ENCODE measurements at places on chromosomes 5 and 9. TPM values are rescaled to one million over a fixed set of nuclear protein-coding genes. Genes with fewer than 3 reads are reported as not detected.

Gene GKAP1
- total RNA-seq: 6.2 TPM

Gene HCN1
- total RNA-seq: 0.21 TPM

DNA sequence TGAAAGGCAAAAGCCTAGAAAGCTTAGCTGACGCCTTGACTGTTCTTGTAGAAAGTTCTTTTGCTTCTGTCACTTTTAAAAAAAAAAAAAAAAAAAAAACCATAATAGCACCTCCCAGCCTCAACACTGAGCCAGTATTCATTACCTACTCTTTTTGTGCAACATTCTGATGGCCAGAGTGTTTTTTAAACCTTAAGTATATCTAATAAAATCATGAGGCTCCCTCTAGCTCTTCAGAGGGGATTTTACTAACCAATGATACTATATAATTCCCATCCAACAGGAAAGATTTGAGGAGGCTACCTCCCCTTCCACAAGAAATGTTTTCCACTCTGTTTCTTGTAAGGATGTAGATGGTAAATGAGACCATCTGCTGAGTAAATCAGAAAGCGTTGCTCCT is 3.9 kb downstream of the BNC2 start:
- no peak for DNase-seq

GRCh38 chr5:54669285-54669684 is 151.7 kb downstream of the SNX18 start:
- no peak for DNase-seq

GRCh38 chr5:116650544-116650943 is 75.9 kb upstream of the SEMA6A start:
- no peak for DNase-seq

GRCh38 chr5:81572201-81572600 is 178.3 kb upstream of the ACOT12 start:
- no peak for DNase-seq

GRCh38 chr5:136615251-136616119 is 250.1 kb upstream of the TRPC7 start:
- DNase-seq: no peak

Data from thoracic aorta (tissue), 2 donors.